ENCODE measurements at places on chromosomes 1 and 21. TPM values are rescaled to one million over a fixed set of nuclear protein-coding genes. Genes with fewer than 3 reads are reported as not detected.

Gene RPS8
- total RNA-seq, result 2,208 TPM

Gene HES4
- not detected for total RNA-seq

Gene SNAP47
- total RNA-seq, result 25.0 TPM

Gene AVPR1B
- not detected for total RNA-seq

Gene GORAB
- 28.5 TPM for total RNA-seq

Gene UBL4B
- total RNA-seq, result not detected

Gene DCDC2B
- total RNA-seq, result 0.22 TPM

Gene LRRN2
- not detected for total RNA-seq

DNA sequence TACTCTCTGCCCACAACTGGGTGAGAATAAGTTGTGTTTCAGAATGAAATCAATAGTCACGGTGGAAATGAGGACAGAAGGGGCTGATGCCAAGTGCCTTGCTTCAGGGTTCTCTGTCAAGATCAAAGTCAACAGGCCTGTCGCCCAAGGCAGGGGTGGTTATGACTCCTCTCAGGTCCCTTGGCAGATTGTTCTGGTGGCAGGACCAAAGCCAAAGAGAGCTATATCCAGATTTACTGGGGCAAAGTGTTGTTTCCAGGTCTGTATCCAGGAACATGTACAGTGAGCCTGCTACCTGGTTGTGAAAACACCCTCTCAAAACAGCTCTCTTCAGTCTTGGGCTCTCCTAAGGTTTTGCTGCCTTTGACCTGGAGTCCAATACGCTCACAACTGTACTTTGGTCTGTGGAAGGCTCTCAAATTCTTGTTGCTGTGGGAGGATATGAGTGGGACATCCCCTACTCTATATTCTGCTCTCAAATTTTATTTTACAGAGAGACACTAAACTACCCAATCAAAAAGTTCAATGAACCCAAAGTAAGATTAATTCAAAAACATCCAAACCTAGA is 175.1 kb upstream of the ETV3 start:
- DNase-seq, result no peak
- peaks cover 34% of the 10 kb centered on the region for H3K27me3 ChIP-seq
- H3K27ac ChIP-seq, result no peak overlapping the region
- H3K36me3 ChIP-seq, result peaks cover 30% of the 10 kb centered on the region

DNA sequence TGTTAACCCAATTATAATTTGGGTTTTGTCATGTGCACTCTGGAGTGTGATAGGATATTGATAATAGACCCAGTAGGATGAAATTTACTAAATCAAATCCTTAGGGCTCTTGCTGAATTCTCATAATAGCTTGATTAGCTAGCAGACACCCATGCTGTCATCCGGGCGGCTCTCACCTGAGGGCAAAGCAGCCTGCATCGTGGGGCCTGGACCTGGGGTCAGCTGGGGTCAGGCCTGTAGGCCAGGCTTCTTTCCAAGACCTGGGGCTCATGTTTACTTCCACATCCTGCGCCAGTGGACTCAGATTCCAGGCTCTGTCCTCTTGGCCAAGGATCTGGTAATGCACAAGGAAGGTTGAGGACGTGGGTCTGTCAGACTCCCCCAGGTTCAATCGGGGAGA is 486.3 kb downstream of the NPHP4 start:
- no peak overlapping the region for H3K27ac ChIP-seq
- no peak overlapping the region for H3K4me3 ChIP-seq
- H3K36me3 ChIP-seq, result no peaks in the 10 kb centered on the region
- peaks cover 6% of the 10 kb centered on the region for H3K4me1 ChIP-seq
- DNase-seq, result no peak

- peaks cover 5% of the 10 kb centered on the region for H3K27me3 ChIP-seq
- no peak for DNase-seq
- H3K4me3 ChIP-seq, result no peak overlapping the region
- H3K36me3 ChIP-seq, result no peaks in the 10 kb centered on the region
- no peak overlapping the region for H3K27ac ChIP-seq
- H3K4me1 ChIP-seq, result peaks cover 19% of the 10 kb centered on the region
These were observed 11.2 kb upstream of the C2CD2 start for GRCh38 chr21:41965045-41965444.

DNA sequence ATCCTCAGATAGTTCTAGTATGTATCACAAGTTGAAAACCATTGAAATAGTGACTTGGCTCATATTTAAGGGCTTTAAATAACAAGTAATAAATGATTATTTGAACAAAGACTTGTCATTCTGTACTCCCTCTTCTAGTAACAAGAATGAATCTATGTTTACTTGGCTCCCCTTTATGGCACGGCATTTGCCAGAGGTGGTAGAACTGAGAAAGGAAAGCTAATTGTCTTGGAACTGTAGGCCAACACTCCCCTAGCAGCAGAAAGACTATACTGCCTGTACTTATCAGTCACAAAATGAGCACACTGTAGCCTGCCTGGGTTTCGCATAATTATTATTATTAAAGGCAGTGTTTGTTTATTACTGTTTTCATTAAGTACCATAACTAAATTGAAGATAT is 29.6 kb upstream of the SMYD2 start:
- no peaks in the 10 kb centered on the region for H3K4me1 ChIP-seq
- H3K27ac ChIP-seq, result no peak overlapping the region

DNA sequence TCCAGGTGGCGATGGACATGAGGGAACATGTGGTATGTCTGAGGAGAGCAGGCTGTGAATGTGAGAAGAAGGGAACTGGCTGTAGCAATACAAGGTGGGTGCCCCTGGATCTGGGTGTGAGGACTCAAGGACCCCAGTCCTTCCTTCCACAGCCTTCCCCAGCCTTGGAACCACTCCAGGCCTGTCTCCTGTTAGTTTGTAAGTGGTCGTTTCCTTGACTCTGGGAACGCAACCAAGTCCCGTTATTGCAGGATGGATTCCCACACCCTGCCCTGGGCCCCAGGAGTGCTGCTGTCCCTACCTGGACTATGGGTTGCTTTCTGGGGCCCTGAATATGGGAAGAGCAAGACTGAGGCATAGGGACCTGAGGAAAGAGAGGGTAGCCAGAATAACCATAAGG is 47.2 kb upstream of the VANGL1 start:
- no peaks in the 10 kb centered on the region for H3K36me3 ChIP-seq
- H3K4me3 ChIP-seq, result no peak overlapping the region
- no peak overlapping the region for H3K27ac ChIP-seq

DNA sequence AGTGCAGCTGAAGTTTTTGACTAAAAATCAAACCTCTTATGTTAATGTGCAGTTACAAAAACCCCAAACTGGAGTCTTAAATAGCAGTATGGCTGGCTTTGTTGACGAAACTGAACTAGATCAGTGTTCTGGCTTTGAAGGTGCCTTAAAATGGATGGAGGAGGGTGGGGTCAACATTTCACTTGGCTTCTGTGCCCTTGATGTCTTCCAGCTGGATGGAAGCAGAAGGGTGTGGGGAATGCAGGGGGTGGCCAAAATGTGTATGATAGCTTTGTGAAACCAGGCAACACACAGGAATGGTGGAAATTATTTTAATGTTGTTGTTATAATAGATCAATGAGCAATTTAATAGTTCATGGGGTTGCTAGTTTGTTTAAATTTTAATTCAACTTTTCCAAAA is 96.8 kb upstream of the C1orf105 start:
- H3K4me3 ChIP-seq, result no peak overlapping the region
- H3K36me3 ChIP-seq, result no peaks in the 10 kb centered on the region
- no peaks in the 10 kb centered on the region for H3K4me1 ChIP-seq
- no peak overlapping the region for H3K27ac ChIP-seq

- H3K36me3 ChIP-seq, result peaks cover 4% of the 10 kb centered on the region
- H3K27ac ChIP-seq, result no peak overlapping the region
- H3K4me1 ChIP-seq, result no peaks in the 10 kb centered on the region
- no peak for DNase-seq
These were observed 142.6 kb upstream of the PALMD start for GRCh38 chr1:99503276-99503747.

DNA sequence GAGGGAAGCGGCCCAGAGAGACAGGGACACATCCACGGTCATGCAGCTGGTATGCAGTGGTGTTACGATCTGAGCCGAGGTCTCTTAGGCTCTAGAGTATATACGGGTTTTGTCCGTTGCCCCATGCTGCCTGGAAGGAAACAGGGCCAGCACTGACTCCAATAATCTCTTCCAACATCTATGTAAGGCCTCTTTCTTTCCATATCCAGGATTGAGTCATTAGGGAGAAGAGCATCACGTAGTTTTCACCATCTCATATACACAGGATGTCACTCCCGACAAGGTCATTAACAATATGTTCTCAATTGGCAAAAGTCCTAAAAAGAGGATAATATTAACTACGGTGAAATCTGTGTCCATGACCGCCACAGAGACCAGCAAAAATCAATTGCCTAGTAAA is 4.4 kb downstream of the C8B start:
- H3K4me3 ChIP-seq, result no peak overlapping the region
- peaks cover 24% of the 10 kb centered on the region for H3K27me3 ChIP-seq
- no peaks in the 10 kb centered on the region for H3K36me3 ChIP-seq
- no peak for DNase-seq
- H3K27ac ChIP-seq, result no peak overlapping the region

GRCh38 chr1:165738794-165739193 is 29.9 kb downstream of the TMCO1 start:
- peaks cover 26% of the 10 kb centered on the region for H3K4me1 ChIP-seq
- H3K27me3 ChIP-seq, result no peaks in the 10 kb centered on the region
- H3K27ac ChIP-seq, result no peak overlapping the region
- no peak for DNase-seq

- peaks cover 30% of the 10 kb centered on the region for H3K4me1 ChIP-seq
- DNase-seq, result no peak
- H3K27ac ChIP-seq, result no peak overlapping the region
- no peaks in the 10 kb centered on the region for H3K36me3 ChIP-seq
- H3K4me3 ChIP-seq, result no peak overlapping the region
These were observed 9.8 kb downstream of the LGR6 start for GRCh38 chr1:202203238-202204039.

DNA sequence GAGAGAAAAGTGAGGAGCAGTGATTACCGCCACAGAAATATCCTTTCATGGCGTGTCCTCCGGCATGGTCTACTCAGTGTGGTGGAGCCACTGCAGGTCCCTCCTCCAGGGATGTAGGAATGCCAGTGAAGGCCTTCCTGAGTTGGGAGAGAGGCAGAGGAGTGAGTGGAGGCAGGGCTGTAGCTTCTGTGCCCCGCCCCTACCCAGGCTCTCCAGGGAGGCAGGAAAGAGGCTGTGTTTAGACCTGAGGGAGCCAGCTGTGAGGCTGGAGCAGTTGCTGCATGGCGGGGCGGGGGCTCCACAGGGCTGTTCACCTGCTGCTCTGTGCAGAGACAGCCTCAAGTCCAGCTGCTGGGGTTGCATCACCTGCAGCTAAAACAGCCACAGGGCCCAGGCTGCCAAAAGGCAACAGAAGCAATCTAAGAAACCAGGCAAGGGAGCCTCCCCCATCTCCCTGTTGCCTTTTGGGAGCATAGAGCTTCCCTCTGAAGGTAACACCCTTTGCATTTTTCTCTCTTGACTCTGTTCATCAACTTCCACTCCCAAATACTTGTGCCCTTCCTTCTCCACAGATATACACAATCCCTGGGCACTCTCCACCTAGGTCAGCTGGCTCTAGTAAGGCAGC is 801 bp upstream of the ANXA9 start:
- DNase-seq, result no peak
- H3K4me3 ChIP-seq, result no peak overlapping the region
- peaks cover 34% of the 10 kb centered on the region for H3K4me1 ChIP-seq

DNA sequence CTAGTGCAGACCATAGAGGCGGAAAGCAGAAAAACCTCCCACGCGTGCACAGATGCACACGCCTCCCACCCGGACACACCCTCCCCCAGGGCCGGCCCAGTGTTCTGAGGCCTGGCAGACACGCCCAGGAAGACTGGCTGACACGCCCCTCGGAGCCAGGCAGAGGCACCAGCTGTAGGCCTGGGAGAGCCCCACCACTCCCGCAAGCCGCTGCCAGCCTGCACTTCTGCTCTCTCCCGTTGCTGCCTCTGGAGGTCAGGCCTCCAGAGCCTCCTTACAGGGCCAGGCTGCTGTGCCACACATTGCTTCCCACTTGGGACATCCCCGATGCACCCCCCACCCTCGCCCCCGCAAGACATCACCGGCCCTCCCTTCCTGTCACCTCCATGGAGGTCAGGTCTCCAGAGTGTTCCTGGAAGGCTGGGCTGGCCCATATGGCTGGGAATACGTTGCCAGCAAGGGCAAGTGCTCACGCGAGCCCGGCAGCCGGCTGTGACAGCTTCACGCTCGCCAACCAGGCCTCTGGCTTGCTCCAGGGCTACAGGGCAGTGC is 40.4 kb downstream of the CASZ1 start:
- H3K4me3 ChIP-seq, result no peak overlapping the region
- H3K4me1 ChIP-seq, result no peaks in the 10 kb centered on the region
- peak; percentile 42 for DNase-seq
- no peak overlapping the region for H3K27ac ChIP-seq

DNA sequence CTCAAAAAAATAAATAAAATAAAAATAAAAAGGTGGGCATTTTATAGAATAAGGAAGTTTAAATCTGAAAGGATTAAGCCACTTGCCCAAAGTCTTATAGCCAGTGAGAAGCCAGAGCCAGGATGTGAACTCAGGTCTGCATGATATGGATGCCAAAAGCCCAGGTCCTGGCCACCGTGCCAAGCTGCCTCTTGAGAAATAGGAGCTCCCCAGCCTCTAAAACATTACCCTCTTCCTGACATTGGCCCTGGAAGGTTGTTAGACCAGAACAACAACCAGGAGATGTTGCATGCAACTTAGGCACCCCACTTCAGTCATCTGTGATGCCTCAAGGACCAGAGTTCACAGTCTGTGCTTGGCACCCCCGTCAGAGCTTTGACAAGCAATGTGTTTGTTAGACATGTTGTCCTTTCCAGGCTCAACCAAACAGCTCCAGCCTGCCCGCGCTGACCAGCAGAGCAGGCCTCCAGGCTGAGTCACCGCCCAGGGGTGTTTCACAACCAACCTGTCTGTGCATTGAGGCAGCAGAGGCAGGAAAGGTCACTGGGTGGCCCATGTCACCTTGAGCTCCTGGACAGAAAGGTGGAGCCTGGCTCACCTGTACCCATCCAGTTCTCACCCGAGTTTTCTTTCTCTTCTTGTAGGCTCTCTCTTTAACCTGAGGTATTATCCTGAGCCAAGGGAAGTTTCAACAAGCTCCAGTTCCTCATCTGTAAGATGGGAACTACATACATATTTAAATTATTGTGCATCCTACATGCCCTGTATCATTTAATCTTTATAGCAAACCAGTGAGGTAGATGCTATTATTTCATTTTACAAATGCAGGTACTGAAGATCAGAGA is 14.9 kb upstream of the MED18 start:
- no peak overlapping the region for H3K27ac ChIP-seq
- no peak overlapping the region for H3K4me3 ChIP-seq
- H3K36me3 ChIP-seq, result no peaks in the 10 kb centered on the region
- no peak for DNase-seq

DNA sequence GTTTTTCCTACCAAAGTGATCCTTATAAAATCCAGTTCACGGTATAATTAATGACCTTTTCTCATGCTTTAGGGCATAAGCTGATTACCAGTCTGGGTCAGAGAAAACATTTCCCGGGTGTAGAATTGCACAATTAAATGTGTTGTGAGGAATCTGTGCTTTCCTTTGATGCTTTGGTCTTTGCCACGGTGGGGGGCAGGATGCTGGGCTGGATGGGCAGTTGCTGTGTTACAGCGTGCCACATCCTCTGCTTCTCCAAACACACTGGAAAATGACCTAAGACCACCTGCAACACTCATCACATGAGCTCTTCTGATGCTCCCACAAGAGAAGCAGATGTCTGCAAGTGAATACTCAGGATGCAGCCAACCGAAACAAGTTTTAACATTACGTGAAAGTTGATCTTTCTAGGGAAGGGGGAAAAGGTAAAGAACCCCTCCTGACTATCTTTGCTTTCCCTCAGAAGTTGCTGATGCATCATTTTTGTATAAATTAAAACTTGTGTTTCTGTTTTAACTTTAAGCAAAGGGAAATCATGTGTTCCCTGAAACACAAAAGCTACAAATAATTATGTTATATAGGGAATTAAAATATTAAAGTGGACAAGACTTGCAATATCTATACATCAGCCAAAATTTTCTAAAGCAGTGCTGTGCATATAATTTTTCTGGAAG is 515.3 kb upstream of the NR5A2 start:
- no peaks in the 10 kb centered on the region for H3K27me3 ChIP-seq
- no peak for DNase-seq
- no peak overlapping the region for H3K4me3 ChIP-seq
- H3K27ac ChIP-seq, result no peak overlapping the region
